AG09309 (cell line): ENCODE measurements at places on chromosomes 2 and 18.

DNA sequence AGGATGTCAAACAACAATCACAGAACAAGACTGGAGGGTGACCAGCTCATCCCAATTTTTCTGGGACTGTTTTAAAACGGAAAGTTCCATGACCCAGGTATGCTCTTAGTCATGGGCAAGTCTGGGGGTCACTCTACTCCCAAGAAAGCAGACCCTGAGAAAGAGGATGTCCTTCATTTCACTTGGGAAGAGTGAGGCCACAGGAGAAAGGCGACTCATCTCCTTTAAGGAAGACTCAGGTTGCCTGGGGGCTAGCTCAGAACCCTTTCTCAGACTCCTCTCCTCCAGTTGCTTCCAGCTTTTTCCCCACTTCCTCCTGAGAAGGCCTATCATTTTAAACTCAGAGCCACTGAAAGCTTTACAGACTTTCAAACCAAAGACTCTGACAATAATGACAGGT lies 9.3 kb downstream of the RNF152 start:
- no peak for DNase-seq

DNA sequence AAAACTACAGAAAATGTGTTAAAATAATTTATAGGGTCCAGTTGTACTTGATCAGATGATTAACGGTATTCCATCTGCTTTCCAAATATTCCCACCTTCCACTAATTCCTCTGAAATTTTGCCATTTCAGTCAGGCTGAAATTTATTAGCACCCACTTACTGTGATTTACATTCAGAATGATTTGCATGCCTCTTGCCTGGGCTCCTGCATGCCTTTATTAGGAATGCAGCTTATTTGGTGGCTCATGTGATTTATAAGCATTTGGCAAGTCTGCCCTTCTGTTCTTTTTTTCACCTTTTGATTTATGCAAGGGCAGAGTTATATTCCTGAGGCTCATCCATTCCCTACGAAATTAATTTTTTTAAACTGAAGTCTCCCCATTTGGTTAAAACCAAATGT lies 1594.5 kb upstream of the PIK3C3 start:
- no peak for DNase-seq

DNA sequence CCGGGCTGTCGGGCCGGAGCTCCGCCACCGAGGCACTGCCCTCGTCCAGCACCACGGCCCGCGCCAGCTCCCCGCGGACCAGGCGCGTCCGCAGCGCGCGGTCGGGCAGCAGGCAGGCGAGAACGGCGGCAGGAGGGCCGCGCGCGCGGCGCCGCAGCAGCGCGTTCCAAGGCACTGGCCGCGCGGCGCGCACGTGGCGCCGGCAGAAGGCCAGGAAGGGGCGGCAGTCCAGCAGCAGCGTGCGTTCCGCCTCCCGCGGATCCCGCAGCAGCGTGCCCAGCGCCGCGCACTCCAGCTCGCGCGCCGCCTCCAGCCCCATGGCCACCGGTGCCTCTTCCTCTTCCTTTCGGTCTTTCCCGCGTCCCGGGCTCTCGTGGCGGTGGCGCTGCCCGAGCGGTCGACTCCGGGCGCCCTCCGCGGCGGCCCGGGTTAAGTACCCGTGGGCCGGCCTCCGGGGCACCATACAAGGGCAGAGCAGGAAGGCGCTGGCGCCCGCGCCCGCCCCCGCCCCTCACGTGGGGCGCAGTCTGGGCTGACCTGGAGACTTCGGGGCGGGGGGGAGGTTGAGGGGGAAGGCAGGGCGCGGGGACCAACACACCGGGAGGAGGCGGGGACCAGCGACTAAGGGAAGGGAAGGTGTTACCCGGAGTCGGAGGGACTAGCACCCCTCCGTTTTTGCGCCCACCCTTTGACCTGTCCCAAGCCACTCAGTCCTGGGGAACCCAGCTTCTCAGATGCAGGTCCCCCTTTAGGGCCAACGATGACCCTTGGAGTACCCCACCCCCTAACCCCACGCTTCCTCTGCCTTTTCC lies at the start of gene DUSP2:
TSS of gene DUSP2 (minus strand) at position 405 of the 812 bp plus-strand sequence. CDS start at position 319, 86 bp downstream.
- no peak for DNase-seq

- no peak for DNase-seq
These were observed 100.0 kb downstream of the BAZ2B start for GRCh38 chr2:159516241-159516758.

DNA sequence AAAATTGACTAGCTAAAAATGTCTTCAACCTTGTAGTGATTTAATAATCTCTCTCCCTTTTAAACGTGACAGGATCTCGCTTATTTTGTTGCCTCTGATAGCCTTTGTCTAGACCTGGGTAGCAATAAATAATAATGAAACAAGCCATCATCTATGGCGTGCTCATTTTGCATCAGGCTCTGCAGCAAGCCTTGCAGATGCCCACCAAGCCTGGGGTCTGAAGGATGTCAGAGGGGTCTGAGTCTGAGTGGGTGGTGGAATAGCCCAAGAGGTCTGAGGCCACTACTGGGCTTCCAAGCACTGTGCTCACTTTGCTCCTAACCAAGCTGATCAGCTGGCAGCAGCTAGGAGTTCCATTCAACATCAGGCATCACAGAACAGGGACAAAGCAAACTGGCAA lies 109.4 kb downstream of the GYPC start:
- no peak for DNase-seq

DNA sequence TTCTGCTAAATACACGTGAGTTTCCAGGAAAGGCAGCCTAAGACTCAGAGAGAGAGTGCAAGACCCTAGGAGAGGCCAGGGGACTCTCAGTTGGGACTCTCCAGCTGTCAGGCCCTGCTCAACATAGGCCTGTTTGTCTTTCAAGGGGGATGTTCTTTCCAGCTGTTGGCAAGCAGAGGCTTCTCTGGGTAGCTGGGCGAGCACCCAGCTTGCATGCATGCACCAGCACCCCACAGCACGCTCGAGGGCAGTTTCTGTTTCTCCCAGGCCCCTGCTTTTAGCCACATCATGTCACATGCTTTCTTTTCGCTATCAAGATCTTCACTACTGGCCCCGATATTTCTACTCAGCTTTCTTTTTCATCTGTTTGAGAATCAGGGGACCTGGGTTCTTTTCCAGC lies 479.3 kb upstream of the HS6ST1 start:
- no peak for DNase-seq

GRCh38 chr2:235543851-235544688 lies 50.2 kb downstream of the AGAP1 start:
- DNase-seq: no peak

GRCh38 chr2:220871909-220872308 lies 700.2 kb downstream of the EPHA4 start:
- no peak for DNase-seq

DNA sequence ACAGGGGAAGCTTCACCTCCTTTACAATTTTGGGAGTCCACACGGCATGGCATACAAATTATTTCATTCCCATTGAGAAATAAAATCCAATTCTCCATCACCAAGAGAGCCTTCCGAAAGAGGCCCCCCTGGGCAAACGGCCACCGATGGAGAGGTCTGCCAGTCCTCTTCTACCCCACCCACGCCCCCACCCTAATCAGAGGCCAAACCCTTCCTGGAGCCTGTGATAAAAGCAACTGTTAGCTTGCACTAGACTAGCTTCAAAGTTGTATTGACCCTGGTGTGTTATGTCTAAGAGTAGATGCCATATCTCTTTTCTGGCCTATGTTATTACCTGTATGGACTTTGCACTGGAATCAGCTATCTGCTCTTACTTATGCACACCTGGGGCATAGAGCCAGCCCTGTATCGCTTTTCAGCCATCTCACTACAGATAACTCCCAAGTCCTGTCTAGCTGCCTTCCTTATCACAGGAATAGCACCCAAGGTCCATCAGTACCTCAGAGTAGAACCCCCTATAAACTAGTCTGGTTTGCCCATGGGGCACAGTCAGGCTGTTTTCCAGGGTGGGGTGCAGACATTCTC lies 58.3 kb downstream of the BCL11A start:
- no peak for DNase-seq

DNA sequence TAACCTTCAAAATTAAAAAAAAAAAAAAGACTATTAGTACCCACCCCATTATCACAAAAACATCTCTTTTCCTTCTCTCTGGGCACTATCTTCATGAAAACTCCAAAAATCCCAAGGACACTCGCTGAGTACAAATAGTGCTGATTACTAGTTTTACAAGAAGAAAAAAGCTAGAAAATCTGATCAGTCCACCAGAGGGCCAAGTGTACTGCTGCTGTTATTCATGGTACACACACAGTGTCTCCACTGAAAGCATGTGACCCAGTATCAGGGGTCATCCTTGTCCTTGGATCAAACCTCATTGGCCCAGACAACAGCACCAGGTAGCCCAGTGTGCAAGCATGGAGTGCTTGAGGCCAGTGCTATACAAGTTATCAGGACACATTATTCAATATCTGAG lies 382.7 kb upstream of the KLHL29 start:
- DNase-seq: no peak

- no peak for DNase-seq
These were observed 55.1 kb upstream of the LDAH start for GRCh38 chr2:20877960-20878359.

DNA sequence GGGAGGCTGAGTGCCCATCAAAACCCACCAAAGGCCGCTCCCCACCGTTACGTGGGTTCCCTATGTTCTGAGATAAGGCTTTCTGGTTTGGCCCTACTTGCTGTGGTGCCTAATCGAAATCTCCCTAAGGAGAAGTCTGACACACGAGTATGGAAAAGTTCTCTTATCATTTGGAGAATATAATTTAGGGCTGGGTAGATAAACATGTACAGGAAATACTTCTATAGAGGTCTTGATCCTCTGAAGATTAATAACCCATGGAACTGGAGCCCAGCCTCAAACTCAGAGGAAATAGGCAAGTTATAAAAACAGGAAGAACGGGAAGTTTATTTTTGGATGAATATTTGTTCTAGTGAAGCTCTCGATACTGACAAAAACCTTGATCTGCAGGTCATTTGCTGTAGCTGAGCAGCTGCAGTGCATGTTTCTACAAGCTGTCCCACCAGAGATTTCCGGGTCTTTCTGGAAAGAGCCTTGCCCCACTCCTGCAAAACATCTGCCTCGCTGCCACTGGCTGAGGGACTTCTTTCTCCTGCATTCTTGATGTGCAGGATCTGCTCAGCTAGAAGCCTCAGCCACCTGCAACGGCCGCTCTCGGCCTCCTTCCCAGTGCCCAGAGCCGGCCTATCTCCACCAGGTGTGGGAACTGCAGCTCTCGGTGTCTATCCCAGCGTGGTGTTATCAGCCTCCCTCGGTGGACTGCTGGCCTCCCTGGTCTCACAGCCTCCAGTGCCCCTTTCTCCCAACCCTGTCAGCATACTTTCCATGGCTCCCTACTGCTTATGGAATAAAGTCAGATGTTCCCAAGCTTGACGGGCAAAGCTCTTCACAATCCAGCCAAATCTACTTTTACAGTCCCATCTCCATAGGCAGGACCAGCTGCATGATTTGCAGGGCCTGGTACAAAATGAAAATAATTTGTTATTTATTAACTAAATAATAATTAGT lies 48.6 kb downstream of the SPRED2 start:
- no peak for DNase-seq

DNA sequence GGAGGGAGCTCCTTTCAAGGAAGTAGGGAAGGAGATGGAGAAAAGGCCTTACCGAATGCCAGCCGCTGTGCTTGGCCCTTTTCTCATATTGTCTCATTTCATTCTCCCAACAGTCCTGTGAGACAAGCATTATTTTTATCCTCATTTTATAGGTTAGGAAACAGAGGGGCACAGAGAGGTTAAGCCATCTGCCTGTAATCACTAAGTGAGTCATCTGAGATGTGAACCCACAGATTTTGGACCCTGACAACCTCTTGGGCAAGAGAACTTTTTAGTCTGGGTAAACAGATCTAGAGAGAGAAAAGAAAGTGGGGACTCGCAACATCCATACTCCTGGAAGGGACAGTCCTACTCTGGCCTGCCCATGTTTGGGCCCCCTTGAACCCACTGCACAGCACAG lies 91.7 kb upstream of the LCLAT1 start:
- DNase-seq: no peak

GRCh38 chr18:60471652-60472051 lies 99.1 kb upstream of the MC4R start:
- DNase-seq: no peak
